Left kidney (tissue), 8 donors: ENCODE measurements at places on chromosomes 6 and 20. TPM values are rescaled to one million over a fixed set of nuclear protein-coding genes. Genes with fewer than 3 reads are reported as not detected.

Gene MAP7
- 35.3 TPM for polyA plus RNA-seq

Gene GPRC6A
- 0.18 TPM for polyA plus RNA-seq

Gene C6orf15
- polyA plus RNA-seq, result not detected

Gene MYO6
- 118 TPM for polyA plus RNA-seq

Gene POM121L2
- not detected for polyA plus RNA-seq

Gene SLC22A2
- polyA plus RNA-seq, result 14.3 TPM

Gene SLC32A1
- 1.6 TPM for polyA plus RNA-seq

Gene TRIM10
- 0.27 TPM for polyA plus RNA-seq

Gene PPP1R14C
- 21.6 TPM for polyA plus RNA-seq

Gene IL22RA2
- polyA plus RNA-seq, result not detected

Gene OR2J3
- not detected for polyA plus RNA-seq

Gene DACT2
- polyA plus RNA-seq, result 19.3 TPM

Gene ATP9A
- polyA plus RNA-seq, result 62.4 TPM

Gene MTFR2
- 4.9 TPM for polyA plus RNA-seq

Gene RNF39
- 2.0 TPM for polyA plus RNA-seq

Gene C20orf96
- 50.7 TPM for polyA plus RNA-seq

Gene LBP
- polyA plus RNA-seq, result 0.10 TPM

Gene LY6G6C
- 1.1 TPM for polyA plus RNA-seq

Gene MYL9
- polyA plus RNA-seq, result 179 TPM

Gene MUC22
- polyA plus RNA-seq, result not detected

Gene SPEF1
- 1.7 TPM for polyA plus RNA-seq

Gene FAM217A
- 3.9 TPM for polyA plus RNA-seq

Gene XKR7
- 0.35 TPM for polyA plus RNA-seq

Gene LINC00237
- polyA plus RNA-seq, result not detected

Gene C20orf141
- polyA plus RNA-seq, result not detected

Gene HEY2
- 7.4 TPM for polyA plus RNA-seq

Gene PLN
- polyA plus RNA-seq, result 4.8 TPM

Gene SCRT2
- not detected for polyA plus RNA-seq

Gene PGC
- not detected for polyA plus RNA-seq

Gene PRSS16
- 0.28 TPM for polyA plus RNA-seq

Gene ZKSCAN3
- polyA plus RNA-seq, result 13.1 TPM

Gene PNPLA1
- polyA plus RNA-seq, result 2.5 TPM

Gene TUBB2B
- 104 TPM for polyA plus RNA-seq

Gene ADGRF4
- 0.37 TPM for polyA plus RNA-seq

Gene GGT7
- polyA plus RNA-seq, result 27.4 TPM

Gene NT5DC1
- polyA plus RNA-seq, result 55.5 TPM

Gene ZNF165
- polyA plus RNA-seq, result 4.9 TPM

Gene RIPOR2
- polyA plus RNA-seq, result 8.8 TPM

Gene LTB
- 0.91 TPM for polyA plus RNA-seq
